H1 (cell line): ENCODE measurements at places on chromosomes 7 and 10. TPM values are rescaled to one million over a fixed set of nuclear protein-coding genes. Genes with fewer than 3 reads are reported as not detected.

The ENTPD1 gene
- 2.2 and 2.9 TPM in 2 replicates for total RNA-seq

The AKR1C2 gene
- 1.0 and 1.2 TPM in 2 replicates for total RNA-seq

The MYH16 gene
- total RNA-seq = not detected in 2 replicates

- DNase-seq = peak; percentile 59
Measured at GRCh38 chr10:52644373-52645186, 128.0 kb downstream of the MBL2 start.

DNA sequence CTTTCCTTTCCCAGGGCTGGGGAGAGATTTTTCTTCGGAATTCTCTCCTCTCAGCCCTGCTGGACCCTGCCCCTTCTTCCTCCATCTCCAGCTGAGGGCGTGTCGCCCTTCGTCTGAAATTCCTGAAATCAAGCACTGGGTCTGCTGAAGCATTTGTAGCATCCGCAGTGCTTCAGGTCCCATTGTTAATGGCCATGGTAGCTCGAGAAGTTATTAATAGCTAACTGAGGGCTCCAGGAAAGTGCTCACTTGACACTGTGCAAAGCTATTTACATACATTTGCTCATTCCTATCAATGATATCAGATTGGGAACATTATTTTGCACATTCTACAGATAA lies 515 bp downstream of the FAM149B1 start:
- DNase-seq = no peak

DNA sequence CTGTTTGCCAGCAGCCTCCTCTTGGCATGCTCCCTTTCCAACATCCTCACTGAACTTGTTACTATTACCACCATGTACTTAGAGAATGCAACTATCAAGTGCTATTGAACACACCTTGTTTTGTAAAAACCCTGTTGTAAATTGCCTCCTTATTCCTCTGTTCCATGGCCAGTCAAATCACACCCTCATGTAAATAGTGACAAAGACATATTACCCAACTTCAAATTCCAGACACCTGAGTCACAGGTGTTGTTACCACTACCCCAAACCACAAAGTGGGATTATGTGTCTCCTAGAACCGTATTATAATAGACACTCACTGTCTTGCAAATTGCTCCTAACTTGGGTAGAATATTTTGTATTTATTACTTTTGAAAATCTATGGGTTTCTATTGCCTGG lies 263.2 kb upstream of the C7orf33 start:
- no peak for DNase-seq

DNA sequence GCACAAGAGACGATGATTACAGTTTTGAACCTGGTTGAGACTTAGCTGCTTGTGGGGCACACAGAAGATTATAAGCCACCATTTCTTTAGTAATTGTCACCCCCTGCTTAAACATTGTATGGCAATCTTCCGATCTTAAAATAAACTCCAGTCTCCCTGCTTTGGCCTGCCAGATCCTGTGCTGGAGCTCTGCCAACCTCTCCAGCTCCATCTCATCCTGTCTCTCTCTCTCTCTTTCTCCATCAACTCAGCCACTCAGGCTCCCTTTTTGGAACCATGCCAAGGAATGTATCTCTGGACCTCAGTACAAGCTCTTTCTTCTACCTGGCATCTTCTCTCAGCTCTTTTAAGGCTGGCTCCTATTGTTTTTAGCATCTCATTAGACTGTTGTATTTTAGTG lies 1053.2 kb downstream of the REEP3 start:
- no peak for DNase-seq

- DNase-seq = peak; percentile 17
Measured at GRCh38 chr10:25226775-25227682, 52.2 kb downstream of the GPR158 start.

DNA sequence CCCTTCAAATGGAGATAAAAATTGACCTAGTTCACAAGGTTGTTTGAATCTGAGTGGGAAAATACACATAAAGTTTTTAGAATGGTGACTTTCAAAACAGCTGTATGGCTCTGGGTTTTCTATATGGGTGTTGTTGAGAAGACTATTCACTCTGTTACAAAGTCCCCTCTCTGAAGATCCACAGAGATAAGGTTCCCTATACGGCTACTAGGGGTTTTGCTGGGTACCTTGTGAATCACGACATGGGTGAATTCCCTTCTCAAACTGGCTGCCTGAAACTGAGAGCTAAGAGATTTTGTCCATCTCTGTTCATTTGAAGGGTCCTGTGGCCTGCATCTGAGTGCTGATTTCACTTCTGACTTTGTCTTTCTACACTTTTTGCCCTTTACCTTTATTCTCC lies 11.8 kb upstream of the SLC13A1 start:
- DNase-seq = no peak

- peak; percentile 7 for DNase-seq
Measured at GRCh38 chr10:51422311-51423120, 276.9 kb downstream of the CSTF2T start.

- DNase-seq = no peak
Measured at GRCh38 chr7:139043823-139044812, 8.3 kb upstream of the ZC3HAV1L start.

GRCh38 chr7:3092468-3092867 lies 48.8 kb upstream of the CARD11 start:
- no peak for DNase-seq

GRCh38 chr10:81116201-81116600 lies 578.5 kb downstream of the SH2D4B start:
- peak; percentile 2 for DNase-seq
